ENCODE measurements at places on chromosomes 4 and X.

DNA sequence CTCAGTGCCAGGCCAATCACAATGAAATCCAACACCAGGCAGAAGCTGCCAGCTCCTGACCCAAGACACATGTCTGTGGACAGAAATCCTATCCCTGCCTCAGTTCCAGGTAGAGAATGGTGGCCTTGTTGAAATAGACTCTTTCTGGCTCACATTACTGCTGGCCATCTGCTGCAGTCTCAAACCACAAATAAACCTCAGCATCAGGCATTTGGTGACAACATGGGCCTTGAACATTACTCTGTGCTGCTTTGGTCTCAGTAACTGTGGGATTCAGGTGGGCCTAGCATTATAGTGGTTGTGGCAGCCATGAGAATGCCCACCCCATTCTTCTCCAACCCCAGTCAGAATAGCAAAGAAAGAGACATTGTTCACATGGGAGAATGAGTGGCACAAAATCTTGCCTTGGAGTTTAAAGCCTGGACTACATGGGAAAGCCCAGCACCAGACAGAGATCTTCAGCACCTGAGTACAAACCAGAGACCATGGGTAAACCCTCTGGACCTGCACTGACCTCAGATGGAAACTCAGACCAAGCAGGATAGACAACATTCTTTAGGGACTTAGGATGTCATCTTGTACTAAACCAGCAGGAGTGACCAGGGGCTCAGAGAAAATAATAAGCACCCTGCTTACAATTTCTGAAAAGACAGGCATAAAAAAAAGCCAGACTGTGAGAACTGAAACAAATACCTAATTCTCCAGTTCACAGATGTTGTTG is 50.4 kb upstream of the TRAM1L1 start:
- DNase-seq, result no peak

DNA sequence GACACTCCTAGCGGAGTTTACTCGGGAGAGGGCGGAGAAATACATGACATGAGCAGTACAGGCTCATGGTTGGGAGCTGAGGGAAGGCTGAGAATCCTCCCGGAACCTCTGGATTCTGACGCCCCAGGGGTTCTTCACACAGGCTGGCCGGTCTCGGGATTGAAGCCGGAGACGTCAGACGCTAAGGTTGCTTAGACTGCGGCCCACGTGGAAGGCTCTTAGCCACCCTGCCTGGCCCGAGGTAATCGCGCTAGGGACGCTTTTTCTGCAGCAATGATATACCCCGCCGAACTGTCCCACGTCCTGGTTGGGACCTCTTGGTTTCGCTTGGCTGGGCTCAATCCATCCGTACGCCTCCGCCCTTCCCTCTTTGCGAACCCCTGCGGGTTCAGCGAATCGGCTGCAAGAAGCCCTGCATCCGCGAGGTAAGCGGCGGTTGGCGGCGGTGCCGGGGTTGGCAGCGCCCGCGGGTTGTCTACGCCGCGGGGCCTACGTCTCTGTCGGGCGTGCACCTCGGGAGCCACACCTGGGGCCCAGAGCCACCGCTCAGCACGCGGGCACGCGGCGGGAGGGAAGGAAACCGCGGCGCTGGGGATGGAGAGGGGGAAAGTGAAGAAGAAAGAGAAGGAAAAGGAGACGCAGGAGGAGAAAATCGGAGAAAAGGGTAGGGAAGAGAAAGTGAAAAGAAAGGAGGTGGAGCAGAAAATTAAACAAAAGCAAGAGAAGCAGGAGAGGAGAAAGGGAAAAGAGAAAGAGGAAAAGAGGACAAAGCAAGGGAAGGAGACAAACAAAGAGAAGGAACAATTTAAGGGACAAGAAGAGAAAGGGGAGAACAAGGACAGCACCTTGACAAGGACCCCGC is at the start of gene ARL9:
Gene ARL9 (plus strand): TSS at position 523 of the 862 bp plus-strand sequence. CDS start 72 bp downstream, at position 595.
- peak; percentile 67 for DNase-seq

GRCh38 chr4:180669680-180670079 is 1573.5 kb upstream of the TENM3 start:
- DNase-seq, result no peak

GRCh38 chrX:85994797-85995196 is 52.6 kb downstream of the CHM start:
- DNase-seq, result no peak

- no peak for DNase-seq
Observed at GRCh38 chr4:42965326-42965725, 72.8 kb downstream of the GRXCR1 start.

DNA sequence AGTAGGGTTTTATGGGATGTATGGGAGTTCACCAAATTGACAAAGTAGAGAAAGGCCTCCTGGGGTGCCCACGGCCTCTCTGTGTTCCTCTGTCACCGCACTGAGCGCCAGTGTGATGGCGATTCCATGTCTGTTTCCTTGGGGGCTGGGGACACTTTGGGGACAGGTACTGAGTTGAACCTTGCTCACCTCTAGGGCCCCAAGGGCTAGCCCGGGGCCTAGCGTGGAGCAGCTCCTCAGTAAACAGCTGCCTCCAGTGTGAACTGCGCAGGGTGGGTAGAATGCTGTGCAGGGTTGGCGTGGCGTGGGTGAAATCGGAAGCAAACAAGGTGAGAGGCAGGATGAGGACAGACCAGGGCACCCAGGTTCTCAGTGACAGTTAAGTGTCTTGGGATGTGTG is 97.8 kb downstream of the PPP2R2C start:
- DNase-seq, result no peak

GRCh38 chrX:130028196-130028595 is 45.8 kb downstream of the BCORL1 start:
- DNase-seq, result peak; percentile 56

- peak; percentile 41 for DNase-seq
Observed at GRCh38 chr4:169566021-169566818, 46.2 kb downstream of the NEK1 start.

- no peak for DNase-seq
Observed at GRCh38 chr4:18803781-18804180, 782.2 kb upstream of the LCORL start.

- no peak for DNase-seq
Observed at GRCh38 chr4:37749398-37749988, 63.3 kb upstream of the RELL1 start.

GRCh38 chr4:83708500-83709175 is 172.7 kb downstream of the GPAT3 start:
- DNase-seq, result no peak

GRCh38 chrX:67614423-67614822 is 70.6 kb downstream of the AR start:
- DNase-seq, result no peak

DNA sequence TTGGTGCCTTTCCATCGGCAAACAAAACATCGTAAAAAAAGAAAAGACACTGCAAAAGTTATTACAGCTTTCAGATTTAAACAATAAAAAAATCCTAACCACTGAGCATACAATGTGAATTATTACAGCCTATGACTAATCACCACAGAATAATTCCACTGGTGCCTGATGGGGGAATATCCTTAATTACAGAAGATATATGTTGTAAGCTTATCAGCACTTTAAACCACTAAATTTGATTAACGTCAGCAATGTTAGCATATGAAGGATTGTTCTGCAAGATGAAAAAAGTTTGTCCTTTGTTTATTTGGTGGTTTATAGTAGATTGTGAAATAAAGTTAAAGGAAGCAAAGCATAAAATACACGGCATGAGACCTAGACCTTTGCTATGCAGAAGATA is 210.2 kb upstream of the ADAMTS3 start:
- DNase-seq, result no peak

All from activated CD4-positive, alpha-beta T cell treated with anti-CD3 and anti-CD28 coated beads, Interleukin-2, Interleukin-6, amounts not matched to agents 100 ng/mL and 50 ng/mL, durations not matched to agents 16 hours and 8 hours (primary cell).